ENCODE measurements at places on chromosomes 3 and 15. TPM values are rescaled to one million over a fixed set of nuclear protein-coding genes. Genes with fewer than 3 reads are reported as not detected.

DNA sequence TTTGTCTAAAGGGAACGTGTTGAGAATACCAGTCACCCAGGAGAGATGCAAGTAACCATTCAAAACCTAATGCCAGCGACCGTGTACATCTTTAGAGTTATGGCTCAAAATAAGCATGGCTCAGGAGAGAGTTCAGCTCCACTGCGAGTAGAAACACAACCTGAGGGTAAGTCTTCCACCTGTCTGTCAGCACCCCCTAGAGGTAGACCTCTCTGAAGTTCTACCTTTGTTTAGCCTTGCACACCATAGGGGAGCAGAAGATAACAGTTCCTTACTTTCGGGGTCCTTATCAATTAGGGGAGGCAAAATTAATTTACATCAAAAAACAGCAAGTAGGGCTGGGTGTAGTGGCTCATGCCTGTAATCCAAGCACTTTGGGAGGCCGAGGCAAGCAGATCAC, 124.4 kb downstream of the HCN4 start:
- peak; percentile 7 for DNase-seq

GRCh38 chr15:98744506-98744905, 96.2 kb downstream of the IGF1R start:
- no peak for DNase-seq

- DNase-seq: no peak
Measured at GRCh38 chr15:68249058-68249713, 19.7 kb upstream of the CLN6 start.

GRCh38 chr15:79522656-79523055, 90.5 kb downstream of the MINAR1 start:
- DNase-seq: no peak

DNA sequence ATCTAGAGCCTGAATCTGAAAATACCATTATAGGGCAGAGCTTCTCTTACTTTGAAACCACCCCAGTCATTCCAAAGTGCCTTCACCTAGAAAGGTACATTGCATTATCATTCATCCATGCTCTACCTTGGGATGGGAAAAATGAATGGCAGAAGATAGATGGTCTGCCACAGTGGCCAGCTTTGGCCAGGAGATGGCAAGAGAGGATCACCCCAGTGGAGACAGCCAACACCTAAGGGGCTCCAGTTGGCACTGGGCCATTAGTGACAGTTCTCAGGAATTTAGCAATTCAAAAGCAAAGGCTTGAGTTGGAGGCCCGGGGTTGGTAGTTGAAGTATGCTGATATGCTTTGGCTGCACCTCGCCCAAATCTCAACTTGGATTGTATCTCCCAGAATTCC, 253.6 kb upstream of the MRPL3 start:
- no peak for DNase-seq

DNA sequence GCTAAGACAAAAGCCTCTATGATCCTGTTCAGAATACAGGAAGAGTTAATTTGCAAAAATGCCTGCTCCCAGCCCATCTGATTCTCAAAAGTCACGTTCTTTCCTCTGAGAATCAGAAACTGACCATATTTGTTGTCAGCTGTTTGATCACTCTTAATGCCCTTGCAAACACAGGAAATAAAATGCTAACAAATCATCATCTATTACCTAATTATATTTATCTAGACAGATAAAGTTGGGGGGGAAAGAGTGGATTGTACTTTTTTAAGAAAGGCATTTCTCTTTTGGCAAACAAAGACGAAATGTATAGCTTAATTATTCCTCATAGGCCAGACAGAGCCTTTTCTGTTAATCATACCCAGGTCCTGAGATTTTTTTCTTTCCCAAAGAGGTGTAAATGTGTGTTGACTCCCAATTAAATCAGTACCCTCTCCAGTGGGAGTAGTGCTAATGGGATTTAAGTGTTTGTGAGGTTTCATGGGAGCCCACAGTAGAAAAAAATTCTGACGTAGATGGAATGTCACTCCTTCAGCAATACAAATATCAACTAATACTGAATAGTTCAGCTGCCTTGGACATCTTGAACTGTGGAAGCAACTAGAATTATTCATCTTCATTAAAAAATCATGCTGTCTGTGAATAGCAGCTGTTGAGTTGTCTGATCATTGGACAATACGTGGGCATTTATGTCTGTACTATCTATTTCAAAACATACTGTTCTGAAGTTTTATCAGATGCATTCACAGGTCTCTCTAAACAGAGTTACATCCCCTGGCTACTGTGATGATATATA, 22.5 kb upstream of the BNIP2 start:
- no peak for DNase-seq

DNA sequence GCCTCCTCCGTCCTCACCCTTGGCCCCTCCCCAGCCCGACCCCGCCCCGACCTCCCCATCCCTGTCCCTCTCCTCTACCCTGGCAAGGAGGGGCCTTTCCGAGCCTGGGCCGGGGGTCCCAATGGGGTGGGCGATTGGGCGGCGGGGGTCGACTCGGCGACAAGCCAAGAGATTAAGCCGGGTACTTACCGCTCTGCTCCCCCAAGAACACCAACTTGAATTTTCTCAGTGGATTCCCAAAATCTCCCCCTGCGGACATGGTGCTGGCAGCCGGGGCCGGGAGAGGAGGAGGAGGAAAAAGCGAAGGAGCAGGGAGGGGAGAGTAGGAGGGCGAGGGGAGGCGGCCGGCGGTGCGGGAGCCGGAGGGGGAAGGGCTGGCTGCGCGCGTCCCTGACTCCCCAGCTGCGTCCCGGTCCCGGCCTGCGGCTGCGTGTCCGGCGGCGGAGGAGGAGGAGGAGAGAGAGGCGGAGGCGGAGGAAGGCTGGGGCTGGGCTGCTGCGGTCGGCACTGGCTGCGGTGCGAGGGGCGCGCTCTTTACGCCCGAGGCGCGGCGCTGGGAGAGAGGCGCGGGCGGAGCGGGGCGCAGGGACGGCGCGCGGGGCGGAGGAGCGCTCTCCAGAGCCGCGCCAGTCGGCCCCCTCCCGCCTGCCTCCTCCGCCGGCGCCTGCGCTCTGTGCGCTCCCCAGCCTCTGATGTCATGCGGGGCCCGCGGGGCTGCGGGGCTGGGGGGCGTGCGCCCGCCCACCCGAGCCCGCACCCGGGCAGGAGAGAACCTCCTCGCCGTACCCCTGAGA, at the start of gene RAB6B:
TSS of gene RAB6B (minus strand) at position 675 of the 794 bp plus-strand sequence. CDS start at position 259, 416 bp downstream.
- DNase-seq: no peak

DNA sequence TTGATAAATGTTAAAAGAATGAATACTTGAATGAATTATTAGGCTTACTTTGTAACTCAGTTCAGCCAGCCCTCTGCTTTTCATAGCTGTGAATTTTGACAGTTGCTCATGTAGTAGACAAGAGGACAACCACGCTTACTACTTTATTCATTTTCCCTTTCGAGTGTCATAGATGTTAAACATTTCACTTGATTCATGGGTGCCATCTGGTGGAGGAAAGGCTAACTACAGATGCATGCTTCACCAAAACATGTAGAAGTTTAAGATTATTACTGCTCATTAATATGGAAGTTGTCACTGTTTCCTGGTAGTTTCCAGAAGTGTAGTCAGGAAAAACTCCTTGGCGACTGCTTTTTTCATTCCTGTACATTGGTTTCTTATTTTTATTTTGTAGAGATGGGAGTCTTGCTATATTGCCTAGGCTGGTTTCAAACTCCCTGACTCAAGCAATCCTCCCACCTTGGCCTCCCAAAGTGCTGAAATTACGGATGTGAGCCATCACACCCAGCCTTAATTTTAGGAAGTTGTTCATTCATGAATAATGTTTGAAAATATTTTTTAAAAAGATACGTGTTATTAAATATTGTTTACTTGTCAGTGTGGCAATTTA, 163.2 kb downstream of the B3GALNT1 start:
- peak; percentile 61 for DNase-seq

DNA sequence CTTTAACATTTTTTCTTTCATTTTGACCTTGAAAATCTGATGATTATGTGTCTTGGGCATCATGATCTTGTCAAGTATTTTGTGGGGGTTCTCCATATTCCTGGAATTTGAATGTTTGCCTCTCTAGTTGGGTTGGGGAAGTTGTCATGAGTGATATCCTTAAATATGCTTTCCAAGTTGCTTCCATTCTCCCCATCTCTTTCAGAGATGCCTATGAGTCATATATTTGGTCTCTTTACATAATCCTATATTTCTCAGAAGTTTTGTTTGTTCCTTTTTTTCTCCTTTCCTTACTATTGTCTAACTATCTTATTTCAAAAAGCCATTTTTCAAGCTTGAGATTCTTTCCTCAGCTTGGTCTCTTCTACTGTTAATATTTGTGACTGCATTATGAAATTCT, 69.0 kb upstream of the CCDC80 start:
- no peak for DNase-seq

The COL6A5 gene
- polyA plus RNA-seq: not detected

The WDR49 gene
- polyA plus RNA-seq: not detected

The RNU5B-1 gene
- polyA plus RNA-seq: not detected

The VILL gene
- 15.7 TPM for polyA plus RNA-seq

The MFAP1 gene
- 8.1 TPM for polyA plus RNA-seq

Data from naive thymus-derived CD4-positive, alpha-beta T cell (primary cell).